ENCODE measurements at places on chromosomes 12 and 14. TPM values are rescaled to one million over a fixed set of nuclear protein-coding genes. Genes with fewer than 3 reads are reported as not detected.

The KIF26A gene
- total RNA-seq: not detected

The BBS10 gene
- 9.1 TPM for total RNA-seq

The FGF23 gene
- total RNA-seq: not detected

The LYSET gene
- total RNA-seq: 1.7 TPM

The CCDC92 gene
- total RNA-seq: 15.9 TPM

The VIPAS39 gene
- total RNA-seq: 19.0 TPM

The PRB2 gene
- not detected for total RNA-seq

The KLRG1 gene
- total RNA-seq: 0.69 TPM

Data from cardiac ventricle fibroblast (primary cell).